ENCODE measurements at places on chromosomes 3 and 15. TPM values are rescaled to one million over a fixed set of nuclear protein-coding genes. Genes with fewer than 3 reads are reported as not detected.

- DNase-seq: peak; percentile 44
These were observed 438.7 kb upstream of the KCNMB2 start for GRCh38 chr3:178097576-178097975.

The LRRC31 gene
- total RNA-seq: not detected

GRCh38 chr15:88288206-88288605 is 31.7 kb upstream of the NTRK3 start:
- DNase-seq: no peak

- peak; percentile 5 for DNase-seq
These were observed 78.4 kb downstream of the WDR72 start for GRCh38 chr15:53681056-53681455.

The ECT2 gene
- total RNA-seq: 13.4 TPM

DNA sequence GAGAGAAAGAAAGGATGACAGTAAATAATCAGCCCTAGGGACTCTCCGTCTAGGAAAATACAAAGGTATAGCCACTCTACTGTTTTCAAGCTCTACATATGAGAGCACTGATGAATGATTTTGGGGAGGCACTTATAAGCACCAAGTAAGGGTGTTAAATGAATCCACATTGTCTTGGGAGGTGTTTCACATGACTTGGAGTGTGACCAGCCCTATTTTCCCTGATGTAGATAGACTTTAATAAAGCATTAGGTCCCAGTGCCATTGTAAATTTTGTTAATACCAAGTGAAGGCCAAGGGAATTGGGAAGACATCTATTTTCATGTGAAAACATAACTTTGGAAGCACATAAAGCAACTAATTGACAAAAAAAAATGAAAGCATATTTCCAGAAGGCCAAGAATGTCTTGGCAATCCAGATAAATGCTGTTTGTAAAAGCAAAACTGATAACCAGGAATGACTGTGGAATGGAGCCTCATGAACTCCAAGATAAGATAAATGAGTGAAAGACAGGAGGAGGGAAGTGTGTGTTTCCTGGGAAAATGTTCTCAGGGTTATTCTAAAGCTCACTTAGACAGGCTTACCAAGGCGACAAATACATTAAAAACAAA is 96.0 kb upstream of the MYZAP start:
- DNase-seq: peak; percentile 67

The ACSBG1 gene
- total RNA-seq: 0.22 TPM

The CLDN18 gene
- total RNA-seq: not detected

DNA sequence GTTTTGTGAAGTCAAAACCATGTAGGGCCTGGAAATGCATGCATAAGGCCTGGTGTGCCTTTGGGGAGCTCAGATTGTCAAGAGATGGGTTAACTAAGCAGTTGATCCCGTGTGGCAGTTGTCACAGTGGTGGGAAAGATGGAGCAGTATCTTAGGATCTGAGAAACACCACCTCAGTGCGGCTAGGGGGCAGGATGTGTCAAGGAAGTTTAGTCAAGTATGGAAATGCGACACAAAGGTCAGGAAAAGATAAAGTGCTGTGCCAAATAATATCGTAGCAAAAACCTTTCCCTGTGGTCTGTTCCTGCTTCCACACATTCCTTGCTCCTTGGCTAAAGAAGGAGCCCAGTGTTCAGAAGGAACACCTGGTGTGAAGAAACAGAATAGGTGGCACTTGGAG is 396.4 kb downstream of the EDEM1 start:
- no peak for DNase-seq

DNA sequence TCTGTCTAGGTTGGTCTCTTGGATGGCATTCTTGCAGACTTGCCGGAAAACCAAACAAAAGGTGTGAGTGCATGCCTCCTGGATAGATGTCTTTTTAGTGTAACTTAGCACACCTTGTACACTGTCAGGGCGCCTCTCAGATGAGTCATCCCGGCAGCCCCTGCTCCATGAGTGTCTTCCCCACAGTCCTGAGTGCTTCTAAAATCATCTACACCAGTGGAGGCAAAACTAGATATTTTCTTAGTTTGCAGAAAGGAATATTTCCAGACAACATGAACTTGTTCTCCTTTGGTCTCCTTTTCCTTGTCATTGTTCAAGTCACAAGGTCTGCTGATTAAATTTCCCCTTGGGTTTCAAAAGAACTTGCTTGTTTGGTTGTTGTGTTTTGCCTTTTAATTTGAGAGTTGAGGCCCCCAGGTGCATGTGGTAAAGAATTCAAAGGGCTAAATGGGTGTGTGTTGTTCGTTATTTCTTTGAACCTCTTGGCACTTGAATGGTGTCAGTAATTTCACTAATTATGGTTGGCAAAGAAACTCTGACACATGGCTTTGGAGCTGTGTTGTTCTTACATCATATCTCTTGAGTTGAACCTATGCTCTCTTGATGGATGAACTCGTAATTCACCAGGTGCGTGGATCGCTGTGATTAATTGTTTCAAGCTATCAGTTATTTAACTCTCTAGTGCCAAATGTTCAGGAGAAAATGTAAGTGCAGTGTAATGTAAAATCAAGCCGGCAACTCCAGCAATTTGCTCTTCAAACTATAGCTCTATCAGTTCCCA is 98.2 kb downstream of the IGF1R start:
- DNase-seq: no peak

DNA sequence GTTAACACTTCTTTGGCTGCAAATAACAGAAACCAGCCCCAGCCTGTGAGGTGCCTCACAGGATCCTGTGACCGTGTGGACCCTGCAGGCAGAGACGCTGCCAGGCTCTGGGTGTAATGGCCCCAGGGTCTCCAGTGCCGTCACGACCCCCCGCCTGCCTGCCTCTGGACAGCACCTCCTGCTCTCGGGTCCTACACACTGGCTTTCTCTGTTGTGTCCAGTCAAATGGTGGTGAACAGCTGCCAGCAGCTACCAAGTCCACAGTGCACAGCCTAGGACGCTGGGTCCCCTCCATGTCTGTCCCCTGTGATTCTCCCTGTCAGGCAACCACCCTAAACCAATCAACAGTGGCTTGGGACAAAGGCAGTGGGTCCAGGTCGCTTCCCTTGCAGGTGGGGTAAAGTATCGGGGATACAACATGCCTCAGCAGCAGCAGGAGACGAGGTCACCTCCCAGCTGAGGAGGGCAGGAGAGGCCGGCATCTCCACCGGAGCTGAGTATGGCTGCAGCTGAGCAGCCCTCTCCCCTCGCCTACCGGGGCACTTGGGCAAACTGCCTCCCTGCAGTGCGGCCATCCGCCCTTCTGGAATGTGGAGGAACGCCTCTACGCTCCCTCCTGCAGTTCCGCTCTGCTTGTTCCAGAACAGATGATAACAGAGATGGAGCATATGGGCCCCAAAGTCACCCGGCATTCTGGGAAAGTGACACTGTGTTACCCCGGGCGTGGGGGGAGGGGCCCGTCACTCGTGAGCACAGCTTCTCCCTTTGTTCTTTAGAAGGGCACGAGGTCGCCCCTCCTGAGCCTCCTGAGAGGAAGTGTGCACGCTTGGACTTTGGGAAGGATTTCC is 21.1 kb upstream of the SKOR1 start:
- DNase-seq: no peak

- no peak for DNase-seq
These were observed 7.0 kb upstream of the HHATL start for GRCh38 chr3:42709621-42710020.

DNA sequence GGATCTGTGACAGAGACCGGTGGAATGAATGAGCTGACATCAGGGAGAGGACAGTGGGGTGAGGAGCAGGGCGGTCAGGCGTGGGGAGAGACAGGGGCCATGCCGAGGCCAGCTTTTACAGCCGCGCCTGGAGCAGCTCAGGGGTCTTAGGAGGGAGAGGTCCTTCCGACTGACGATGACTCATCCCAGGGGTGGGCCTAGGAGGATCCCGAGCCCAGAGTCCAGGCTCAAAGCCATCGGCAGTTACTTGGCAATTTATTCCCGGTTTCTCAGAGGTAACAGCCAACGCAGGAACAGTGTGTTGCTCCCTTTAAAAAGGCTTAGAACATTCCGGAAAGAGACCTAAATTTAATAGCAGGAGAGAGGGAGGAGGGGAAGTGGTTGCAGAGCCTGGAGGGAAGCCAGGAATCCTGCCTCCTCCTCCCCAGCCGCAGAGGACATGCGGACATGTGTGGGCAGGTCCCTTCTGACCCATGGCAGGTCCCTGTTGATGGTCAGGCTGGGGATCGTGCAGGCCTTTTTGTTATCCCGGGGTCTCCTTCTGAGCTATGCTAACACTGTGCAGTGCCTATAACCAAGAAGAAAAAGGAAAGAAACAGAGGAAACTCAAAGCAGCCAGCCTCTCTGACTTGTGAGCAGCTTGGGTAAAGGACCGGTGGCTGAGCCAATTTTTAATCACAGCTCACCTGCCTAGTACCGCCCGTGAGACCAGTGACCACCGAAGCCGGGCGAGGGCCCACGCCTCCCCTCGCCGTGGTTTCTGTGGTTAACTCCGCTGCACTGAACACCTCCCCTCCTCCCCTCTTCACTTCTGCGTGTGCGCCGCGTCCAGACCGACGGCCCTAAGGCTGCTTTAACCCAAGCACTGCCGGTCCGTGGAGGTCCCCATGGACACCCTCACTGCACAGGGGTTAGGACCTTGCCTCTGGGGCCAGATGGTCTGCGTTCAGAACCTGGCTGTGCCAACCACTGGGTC is 392.4 kb upstream of the PROK2 start:
- DNase-seq: peak; percentile 88

The GCNT3 gene
- total RNA-seq: under 0.01 TPM

- DNase-seq: peak; percentile 86
These were observed 121.9 kb downstream of the CHST2 start for GRCh38 chr3:143241481-143241951.

GRCh38 chr15:90165659-90166489 is 35.3 kb upstream of the SEMA4B start:
- DNase-seq: peak; percentile 43

The OCA2 gene
- 3.6 TPM for total RNA-seq

GRCh38 chr15:87118846-87119245 is 1039.2 kb downstream of the AGBL1 start:
- DNase-seq: no peak

DNA sequence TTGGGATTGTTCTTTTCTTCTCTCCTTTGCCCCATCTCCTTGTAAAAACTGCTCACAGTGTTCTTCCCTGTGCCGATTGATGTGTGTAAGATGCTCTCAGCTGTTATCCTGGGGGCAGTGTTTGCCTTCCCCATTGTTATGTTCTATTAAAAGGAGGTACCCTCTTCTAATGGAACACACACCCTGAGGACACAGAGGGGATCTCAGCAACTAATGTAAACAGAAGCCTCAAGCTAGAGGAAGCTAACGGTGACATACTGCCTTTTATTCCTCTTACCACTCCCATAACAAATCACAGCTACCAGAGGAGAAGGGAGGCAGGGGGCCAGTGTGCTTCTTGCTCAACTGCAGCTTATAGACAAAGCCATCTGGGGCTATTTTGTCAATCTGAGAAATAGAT is 2.2 kb downstream of the TAGLN3 start:
- no peak for DNase-seq

The GLDN gene
- 0.84 TPM for total RNA-seq

DNA sequence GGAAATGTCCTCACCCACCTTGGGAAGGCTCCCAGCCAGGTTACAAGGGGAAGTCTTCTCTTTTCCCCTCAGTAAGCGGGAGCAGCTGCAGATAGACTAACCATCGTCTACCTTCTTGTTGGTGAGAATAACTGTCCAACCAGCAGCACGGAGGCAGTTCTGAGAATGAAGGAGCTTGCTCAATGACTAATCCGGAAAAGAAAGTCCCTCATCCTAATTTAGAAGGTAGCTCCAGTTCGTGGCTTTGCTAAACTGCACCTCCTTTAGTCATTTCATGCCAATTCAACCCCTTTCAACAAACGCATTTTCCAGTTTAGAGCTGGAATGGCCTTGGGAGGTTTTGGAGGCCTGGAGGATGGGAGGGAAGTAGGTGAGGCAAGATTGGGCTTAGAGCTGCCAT is 527.4 kb upstream of the PROK2 start:
- DNase-seq: no peak

The CRTAP gene
- total RNA-seq: 167 TPM

- no peak for DNase-seq
These were observed 159.8 kb upstream of the PPP2R3A start for GRCh38 chr3:135805752-135806151.

The CGGBP1 gene
- total RNA-seq: 42.9 TPM

DNA sequence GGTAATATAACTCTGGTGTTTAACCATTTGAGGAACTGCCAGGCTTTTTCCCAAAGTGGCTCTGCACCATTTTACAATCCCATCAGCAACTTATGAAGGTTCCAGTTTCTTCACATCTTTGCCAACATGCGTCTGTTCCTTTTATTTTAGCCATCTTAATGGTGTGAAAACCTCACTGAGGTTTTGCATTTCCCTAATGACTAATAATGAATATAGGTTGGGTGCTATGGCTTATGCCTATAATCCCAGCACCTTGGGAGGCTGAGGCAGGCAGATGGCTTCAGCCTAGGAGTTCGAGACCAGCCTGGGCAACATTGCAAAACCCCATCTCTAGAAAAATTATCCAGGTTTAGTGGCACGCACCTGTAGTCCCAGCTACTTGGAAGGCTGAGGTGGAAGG is 210.6 kb downstream of the TCF12 start:
- no peak for DNase-seq

The C3orf49 gene
- not detected for total RNA-seq

- DNase-seq: peak; percentile 94
These were observed 174.1 kb downstream of the KLHL25 start for GRCh38 chr15:85620690-85621049.

DNA sequence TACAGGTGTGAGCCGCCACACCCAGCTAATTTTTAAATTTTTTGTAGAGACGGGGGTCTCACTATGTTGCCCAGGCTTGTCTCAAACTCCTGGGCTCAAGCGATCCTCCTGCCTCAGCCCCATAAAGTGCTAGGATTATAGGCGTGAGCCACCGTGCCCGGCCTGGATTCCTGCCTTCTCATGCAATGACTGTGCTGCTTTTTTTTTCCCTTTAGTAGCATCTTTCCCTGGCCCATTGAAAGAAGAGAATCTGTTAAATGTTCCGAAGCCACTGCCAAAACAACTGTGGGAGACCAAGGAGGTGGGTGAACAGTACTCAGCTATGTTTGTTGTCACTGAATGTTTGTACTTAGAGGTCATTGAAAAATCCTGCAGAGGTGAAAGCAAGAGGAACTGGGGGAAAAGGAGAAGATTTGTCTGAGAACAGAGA is 88.0 kb downstream of the CRTC3 start:
- DNase-seq: no peak

- DNase-seq: no peak
These were observed 1.5 kb downstream of the ATP1B3 start for GRCh38 chr3:141877911-141878310.

The PPIP5K1 gene
- total RNA-seq: 6.1 TPM

- DNase-seq: no peak
These were observed 608.1 kb downstream of the SQOR start for GRCh38 chr15:46242935-46243334.

DNA sequence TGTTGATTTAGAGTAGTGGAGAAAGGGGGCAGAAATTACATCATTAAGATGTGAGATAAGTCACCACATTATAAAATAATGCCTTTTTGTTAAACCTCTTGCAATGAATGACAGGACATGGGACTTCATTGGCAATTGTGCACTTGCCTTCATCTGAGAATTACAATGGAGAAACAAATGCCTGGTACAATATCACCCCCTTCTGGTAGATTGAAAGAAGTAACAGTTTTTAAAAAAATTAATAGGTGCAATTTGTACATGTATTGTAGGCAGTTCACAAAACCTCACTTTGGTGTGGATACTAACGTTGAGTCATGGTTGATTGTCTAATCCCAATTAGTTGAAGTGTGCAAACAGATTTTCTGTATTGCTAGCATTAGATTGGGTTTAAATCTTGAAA is 4.6 kb upstream of the P2RY14 start:
- DNase-seq: peak; percentile 83

Measured in muscle of leg (tissue), 16 donors.